ENCODE measurements at places on chromosomes 1 and 21.

- no peak for DNase-seq
Measured at GRCh38 chr1:45490121-45490625, 790 bp downstream of the TESK2 start.

GRCh38 chr1:23473037-23473800 is 10.8 kb downstream of the ASAP3 start:
- DNase-seq: peak; percentile 39

DNA sequence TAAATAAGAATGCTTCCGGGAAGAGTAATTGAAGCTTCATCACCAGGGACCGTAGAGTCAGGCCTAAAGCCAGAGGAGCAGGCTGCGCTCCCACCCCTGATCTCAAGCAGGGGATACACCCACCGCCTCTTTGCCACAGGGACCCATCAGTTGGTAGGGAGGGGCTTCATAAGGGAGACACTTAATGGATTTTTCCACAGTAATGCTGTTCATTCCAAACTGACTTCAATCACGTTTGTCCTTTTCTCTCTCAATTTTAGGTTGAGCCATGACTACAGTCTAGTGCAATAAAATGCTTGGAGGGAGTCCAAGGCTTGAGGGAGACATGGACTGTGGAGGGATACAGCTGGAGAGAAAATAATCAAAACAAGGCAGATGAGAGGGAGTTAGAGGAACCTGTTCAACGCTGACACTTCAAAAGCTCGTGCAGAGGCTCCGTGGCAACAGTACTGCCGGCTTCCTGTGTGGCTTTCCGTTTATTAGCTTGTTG is 111.5 kb downstream of the SEC16B start:
- DNase-seq: no peak

- no peak for DNase-seq
Measured at GRCh38 chr1:72432645-72433267, 150.4 kb upstream of the NEGR1 start.

DNA sequence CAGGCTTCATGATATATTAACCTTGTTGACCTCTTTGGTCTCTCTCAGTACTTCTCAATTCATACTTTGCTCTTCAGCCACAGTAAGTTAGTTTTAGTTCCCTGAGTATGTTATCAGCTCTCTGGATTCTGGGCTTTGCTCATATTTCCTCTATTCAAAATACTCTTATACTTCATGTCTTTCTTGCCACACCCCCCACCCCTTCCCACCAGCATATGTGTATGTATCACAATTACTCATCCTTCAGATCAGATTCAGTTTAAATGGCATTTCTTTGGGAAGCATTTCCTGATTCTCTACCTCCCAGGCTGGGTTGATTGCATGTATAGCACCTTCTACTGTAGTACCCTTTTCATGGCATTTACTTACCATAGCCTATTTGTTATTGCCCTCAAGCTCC is 28.3 kb downstream of the SLC30A7 start:
- DNase-seq: peak; percentile 70

DNA sequence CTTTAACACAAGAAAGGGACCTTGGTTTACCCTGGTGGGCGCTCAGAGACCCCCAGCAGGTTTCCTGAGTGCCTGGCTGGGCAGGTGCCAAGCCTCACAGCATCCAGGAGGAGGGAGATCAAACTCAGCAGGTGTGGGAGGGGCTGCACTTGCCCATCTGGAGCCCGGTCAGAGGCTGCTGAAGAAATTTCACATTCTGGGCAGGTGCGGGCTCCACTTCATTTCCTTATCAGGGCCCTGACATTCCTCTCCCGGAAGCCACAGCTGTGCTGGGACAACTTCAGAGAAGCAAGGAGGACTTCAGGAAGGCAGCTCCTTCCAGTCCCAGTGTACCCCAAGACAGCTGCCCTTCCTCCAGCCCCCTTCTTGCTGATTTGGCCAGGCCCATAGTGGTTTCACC is 82.9 kb downstream of the ITPKB start:
- DNase-seq: no peak

GRCh38 chr1:44903011-44903680 is 60.1 kb upstream of the PTCH2 start:
- no peak for DNase-seq

- DNase-seq: no peak
Measured at GRCh38 chr1:213474054-213474453, 423.0 kb downstream of the RPS6KC1 start.

DNA sequence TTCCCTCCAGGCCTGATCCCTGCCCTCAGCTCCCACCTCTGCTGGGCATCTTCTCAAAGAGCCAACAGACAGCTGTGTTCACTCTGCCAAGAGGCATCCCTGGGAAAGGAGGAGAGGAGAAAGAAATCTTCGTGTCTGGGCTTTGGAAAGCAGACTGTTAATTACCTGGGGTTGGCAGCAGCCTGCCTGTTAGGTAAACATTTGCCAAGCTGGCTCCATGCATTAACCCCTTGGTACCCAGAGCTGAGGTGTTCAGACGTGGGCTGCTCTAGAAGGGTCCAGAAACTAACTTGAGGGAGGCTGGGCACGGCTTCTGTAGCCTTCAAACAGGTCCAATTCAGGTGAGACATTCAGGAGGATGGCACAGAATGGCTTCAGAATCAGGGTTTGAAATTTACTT is 8.7 kb upstream of the EXTL1 start:
- no peak for DNase-seq

GRCh38 chr1:23902321-23903278 is 10.6 kb downstream of the CNR2 start:
- DNase-seq: no peak

GRCh38 chr21:36008505-36008904 is 51.8 kb downstream of the SETD4 start:
- no peak for DNase-seq

DNA sequence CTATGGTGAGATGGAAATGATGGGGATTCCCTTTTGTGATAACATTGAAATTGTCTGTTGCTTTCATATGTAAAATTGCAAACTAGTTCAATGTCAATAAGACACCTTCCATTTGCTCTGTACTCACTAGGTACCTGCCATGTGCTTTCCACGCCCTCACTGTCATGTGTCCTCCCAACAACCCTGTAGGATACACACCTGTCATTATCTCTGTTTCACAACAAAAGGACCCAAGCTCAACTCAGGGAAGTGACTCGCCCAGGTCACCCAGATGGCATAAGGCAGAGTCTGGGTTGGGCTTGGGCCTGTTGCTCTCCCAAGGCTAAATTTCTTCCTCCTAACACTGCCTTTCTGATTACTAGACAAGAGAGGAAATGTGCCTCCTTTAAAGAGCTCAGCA is 45.3 kb upstream of the MCOLN3 start:
- no peak for DNase-seq

GRCh38 chr1:227891955-227892488 is 55.7 kb downstream of the WNT9A start:
- no peak for DNase-seq

GRCh38 chr1:91004145-91004544 is 17.7 kb downstream of the ZNF644 start:
- no peak for DNase-seq

GRCh38 chr1:214793708-214794107 is 190.7 kb downstream of the CENPF start:
- no peak for DNase-seq

DNA sequence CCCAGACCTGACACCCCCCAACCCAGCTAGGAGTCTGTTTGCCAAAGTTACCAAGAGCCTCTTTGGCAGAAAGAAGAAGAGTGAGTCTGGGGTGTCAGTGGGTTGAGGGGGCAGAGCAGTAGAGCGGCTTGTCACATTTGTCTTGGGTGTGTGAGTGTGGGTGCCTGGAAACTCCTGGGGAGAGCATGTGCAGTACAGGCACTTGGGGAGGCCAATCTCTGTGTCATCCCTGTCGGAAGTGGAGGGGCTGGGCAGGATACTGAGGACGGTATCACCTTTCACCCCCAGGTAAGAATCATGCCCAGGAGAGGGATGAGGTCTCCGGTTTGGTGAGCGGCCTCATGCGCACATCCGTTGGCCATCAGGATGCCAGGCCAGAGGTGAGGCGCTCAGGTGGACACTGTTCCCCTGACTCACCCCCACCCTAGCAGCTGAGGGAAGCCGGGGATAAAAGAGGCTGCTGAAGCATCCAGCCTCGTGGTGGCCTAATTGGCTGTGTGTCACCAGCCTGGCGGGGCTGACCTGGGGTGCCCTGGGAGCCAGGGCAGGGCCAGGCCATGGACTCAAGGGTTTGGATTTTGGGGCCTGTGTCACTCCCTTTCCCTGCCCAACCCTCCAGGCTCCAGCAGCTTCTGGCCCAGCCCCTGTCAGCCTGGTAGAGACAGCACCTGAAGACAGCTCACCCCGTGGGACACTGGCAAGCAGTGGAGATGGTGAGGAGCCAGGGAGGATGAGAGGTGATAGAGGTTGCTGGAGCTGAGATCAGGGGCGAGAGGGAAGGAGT is 3.3 kb downstream of the PLK3 start:
- no peak for DNase-seq

- DNase-seq: no peak
Measured at GRCh38 chr1:182601416-182601786, 2.8 kb downstream of the RGS16 start.

DNA sequence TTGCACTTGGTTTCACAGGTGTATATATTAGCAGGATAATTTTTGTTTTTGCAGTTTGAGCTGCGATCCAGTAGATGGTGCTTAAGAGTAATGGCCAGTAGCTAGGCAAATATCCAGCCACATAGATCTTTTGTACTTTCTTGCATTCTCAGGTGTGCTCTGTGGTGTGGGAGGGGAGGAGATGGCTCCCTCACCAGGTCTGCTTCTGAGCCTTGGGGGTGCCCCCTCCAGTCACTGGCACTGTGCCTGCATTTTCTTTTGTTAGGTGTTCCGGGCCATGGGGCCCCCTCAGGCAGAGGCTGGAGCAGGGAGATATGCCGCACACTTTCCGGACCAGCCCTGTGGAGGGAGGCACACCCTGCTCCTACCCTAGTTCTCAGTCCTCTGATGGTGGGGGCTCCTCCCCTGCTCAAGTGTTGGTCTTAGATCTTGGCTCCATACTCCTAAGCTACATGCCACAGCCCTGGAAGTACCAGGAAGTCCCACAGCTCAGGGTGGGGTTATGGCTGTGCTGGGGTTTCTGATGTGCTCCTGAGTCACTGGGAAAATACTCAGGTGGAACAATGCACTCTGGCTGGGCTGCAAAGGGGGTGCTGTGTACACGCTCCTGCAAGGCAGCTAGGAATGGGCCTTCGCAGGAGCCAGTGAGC is 197.6 kb upstream of the DMRTA2 start:
- peak; percentile 67 for DNase-seq

- no peak for DNase-seq
Measured at GRCh38 chr1:119861547-119861946, 34.8 kb downstream of the ADAM30 start.

GRCh38 chr1:201713086-201713810 is 115.7 kb upstream of the IPO9 start:
- DNase-seq: peak; percentile 99

GRCh38 chr21:14814991-14815390 is 249.8 kb downstream of the NRIP1 start:
- DNase-seq: no peak

GRCh38 chr21:42022906-42023305 is 12.7 kb upstream of the ZBTB21 start:
- DNase-seq: no peak

GRCh38 chr1:82491301-82492048 is 690.7 kb downstream of the ADGRL2 start:
- no peak for DNase-seq

GRCh38 chr1:207997486-207998268 is 86.8 kb upstream of the CD34 start:
- peak; percentile 41 for DNase-seq

DNA sequence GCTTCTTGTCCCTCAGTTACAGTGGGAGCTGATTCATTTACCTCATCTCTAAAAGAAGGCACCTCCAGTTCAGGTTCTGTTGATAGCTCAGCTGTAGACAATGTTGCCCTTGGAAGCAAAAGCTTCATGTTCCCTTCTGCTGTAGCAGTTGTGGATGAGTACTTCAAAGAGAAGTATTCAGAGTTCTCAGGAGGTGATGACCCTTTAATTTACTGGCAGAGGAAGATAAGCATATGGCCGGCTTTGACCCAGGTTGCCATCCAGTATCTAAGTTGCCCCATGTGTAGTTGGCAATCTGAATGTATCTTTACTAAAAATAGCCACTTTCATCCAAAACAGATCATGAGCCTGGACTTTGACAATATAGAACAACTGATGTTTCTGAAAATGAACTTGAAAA is 4.5 kb downstream of the ZBED6 start:
- no peak for DNase-seq

DNA sequence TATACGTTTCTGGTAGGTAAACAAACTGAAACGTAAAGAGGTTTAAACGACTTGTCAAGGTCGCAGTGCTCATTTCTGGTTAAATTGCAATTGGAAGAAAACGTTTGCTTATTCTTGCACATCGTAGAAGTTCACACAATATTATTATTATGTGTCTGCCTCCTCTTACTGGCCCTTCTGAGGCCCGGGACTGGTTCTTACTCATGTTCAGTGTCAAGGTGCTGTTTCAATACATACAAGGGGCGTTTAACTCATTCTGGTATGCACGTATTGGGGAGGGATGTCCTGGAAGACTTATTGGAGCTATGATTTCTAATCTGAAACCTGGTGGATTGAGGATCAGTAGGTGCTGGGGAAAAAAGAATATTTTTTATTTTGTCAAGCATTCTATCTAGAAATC is 932 bp downstream of the RPF1 start:
- no peak for DNase-seq

- DNase-seq: no peak
Measured at GRCh38 chr1:101567582-101568189, 330.9 kb downstream of the S1PR1 start.

- DNase-seq: no peak
Measured at GRCh38 chr1:234213658-234214128, 159.6 kb upstream of the COA6 start.

GRCh38 chr1:231885209-231885854 is 258.7 kb downstream of the DISC1 start:
- peak; percentile 63 for DNase-seq

DNA sequence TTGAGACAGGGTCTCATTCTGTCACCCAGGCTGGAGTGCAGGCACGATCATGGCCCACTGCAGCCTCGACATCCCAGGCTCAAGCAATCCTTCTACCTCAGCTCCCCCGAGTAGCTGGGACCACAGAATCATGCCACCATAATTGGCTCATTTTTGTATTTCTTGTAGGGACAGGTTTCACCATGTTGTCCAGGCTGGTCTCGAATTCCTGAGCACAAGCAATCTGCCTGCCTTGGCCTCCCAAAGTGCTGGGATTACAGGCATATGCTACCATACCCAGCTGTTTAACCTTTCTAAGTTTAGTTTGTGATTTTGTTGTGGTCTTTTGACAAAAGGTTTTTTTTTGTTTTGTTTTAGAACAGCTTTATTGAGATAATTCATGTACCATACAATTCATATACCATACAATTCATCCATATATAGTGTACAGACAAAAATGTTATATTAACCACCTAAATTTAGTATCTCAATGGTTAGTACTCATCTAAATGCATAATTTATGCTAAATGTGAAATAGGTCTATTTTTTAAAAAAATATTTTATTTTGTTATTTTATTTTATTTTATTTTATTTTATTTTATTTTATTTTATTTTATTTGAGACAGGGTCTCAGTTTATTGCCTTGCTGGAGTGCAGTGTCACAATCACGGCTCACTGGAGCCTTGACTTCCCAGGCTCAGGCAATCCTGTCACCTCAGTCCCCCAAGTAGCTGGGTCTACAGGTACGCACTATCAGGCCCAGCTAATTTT is 8.9 kb downstream of the ZMPSTE24 start:
- DNase-seq: no peak
